Osteoblast (primary cell): ENCODE measurements at places on chromosomes 5 and 9. TPM values are rescaled to one million over a fixed set of nuclear protein-coding genes. Genes with fewer than 3 reads are reported as not detected.

DNA sequence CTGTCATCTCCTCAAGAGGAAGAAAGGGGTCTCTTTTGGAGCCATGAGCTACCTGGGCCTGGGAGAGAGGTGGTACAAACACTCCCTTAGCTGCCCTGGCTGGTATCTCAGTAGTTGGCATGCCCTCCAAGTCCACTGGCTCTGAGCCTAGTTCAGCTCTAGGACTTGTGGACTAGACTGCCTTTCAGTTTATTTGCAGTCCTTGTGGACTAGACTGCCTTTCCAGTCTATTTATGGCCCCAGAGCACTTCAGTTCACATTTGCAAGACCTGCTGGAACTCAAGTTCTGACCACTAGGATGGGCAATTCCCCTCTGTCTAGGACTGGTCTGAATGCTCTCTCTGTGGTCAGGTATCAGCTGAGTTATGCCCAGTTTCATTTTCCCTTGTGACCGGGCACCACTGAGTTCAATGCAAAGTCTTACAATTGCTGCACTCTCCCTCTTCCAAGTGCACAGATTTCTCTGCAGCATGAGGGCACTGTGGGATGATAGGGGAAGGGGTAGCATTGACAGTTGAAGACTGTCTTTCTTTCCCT, 1019.0 kb downstream of the TAF11L14 start:
- no peak for DNase-seq
- no peak overlapping the region for H3K4me3 ChIP-seq
- H3K36me3 ChIP-seq = no peaks in the 10 kb centered on the region
- no peak overlapping the region for H3K27ac ChIP-seq

DNA sequence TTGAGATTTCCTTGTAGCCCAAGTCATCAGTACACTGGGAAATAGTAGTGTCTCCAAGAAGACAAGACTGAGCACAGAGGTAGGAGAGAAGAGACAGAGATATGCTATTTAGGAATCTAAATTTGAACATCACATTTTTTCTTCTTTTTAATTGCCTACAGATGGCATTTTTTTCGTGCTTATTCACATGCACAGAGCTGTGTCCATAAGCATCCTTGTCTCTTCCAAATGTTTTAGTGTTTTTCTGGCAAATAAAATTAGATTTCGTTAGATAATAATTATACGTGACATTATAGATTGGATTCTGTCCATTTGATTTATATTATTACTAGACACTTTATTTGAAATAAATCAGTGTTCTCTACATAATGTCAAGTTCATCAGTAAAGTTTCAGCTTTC, 80.9 kb downstream of the PRR16 start:
- H3K36me3 ChIP-seq = no peaks in the 10 kb centered on the region
- no peak for DNase-seq
- no peak overlapping the region for H3K27ac ChIP-seq
- peaks cover 41% of the 10 kb centered on the region for H3K4me1 ChIP-seq
- H3K4me3 ChIP-seq = no peak overlapping the region
- H3K27me3 ChIP-seq = no peaks in the 10 kb centered on the region

DNA sequence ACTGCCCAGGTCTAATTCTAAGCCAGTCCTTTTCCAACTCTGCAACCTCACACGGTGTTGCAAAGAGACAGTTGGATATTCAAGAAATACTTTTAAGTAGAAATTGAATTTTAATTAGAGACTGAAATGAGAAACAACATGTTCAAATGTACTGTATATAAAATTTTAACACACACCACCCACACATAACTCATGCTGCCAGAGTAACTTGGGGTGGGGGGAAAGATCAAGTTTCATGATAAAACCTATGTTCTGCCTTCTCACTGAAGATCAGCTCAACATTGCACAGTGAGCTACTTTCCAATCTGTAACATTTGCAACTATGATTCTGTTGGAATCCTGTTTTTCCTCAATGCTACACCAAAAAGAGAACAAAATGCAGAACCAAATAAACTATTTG, 17.5 kb downstream of the ARL15 start:
- no peaks in the 10 kb centered on the region for H3K4me1 ChIP-seq
- no peak overlapping the region for H3K27ac ChIP-seq
- H3K27me3 ChIP-seq = no peaks in the 10 kb centered on the region
- no peaks in the 10 kb centered on the region for H3K36me3 ChIP-seq
- DNase-seq = no peak

The PDE6A gene
- total RNA-seq = under 0.01 TPM in 2 replicates
